Nephron progenitor cell (in vitro differentiated cells): ENCODE measurements at places on chromosomes 5 and 9.

DNA sequence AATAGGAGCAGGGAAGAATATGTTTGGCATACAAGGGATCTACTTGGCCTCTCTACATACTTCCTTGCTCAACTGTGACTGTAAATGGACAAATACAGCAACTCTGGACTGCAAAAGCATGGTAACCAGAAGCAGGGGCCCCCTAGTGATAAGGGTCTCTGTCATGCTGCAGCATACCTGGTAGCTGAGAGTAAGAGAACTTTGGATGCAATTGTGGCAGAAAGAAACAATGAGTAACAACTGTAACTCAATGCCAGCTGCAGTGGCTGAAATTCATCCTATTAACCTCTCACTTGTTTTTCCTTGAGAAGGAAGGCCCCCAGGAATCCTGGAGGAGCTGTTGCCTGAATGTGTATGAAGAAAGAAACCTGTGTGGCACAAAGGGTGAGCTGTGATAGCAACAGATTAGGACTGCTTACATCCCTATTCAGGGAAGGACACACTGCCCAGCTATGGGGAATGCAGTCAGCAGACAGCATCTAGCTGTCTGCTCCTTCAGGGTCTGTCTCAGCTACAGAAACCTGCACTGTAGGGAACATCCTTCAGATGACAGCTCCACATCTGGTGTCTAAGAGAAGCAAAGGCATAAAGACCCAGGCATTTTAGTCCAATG is 468.1 kb upstream of the ACTBL2 start:
- no peak for DNase-seq

DNA sequence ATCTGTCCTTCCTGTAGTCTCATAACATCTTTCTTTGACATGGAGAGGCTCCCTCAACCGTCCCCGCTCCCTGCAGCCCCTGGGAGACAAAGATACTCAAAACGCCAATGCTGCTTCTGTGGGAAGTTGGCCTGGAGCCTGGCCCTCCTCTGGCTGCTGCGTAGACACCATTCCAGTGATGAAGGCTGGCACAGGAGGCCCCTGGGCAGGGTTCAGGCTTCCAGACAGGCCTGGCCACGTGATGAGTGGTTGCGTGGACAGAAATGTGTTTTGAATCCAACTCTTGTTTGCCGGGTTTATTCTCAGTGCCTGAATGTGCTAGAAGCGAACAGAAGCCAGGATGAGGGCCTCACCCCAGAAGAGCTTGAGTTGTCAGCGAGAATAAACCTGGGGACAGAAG is 43.2 kb upstream of the NKX2-5 start:
- no peak for DNase-seq

DNA sequence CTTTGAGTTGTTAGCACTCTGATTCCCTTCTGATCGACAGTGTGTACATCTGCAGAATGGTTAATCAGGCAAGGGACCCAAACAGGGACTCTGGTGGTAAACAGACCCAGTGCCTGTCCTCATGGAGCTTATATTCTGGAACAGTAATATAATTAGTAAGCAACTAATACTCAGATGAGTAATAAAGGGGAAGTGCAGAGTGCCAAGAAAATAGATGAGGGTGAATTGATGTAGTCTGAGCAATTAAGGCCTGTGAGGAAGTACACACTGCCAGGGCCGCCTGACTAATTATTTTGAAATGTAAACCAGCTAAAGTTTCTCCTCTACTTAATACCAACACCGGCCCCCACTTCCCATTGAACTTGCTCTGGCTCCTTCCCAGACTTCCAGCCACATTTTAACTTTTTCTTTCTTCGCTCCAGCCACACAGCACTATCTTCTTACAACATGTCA is 4.2 kb downstream of the DHX29 start:
- DNase-seq = no peak

DNA sequence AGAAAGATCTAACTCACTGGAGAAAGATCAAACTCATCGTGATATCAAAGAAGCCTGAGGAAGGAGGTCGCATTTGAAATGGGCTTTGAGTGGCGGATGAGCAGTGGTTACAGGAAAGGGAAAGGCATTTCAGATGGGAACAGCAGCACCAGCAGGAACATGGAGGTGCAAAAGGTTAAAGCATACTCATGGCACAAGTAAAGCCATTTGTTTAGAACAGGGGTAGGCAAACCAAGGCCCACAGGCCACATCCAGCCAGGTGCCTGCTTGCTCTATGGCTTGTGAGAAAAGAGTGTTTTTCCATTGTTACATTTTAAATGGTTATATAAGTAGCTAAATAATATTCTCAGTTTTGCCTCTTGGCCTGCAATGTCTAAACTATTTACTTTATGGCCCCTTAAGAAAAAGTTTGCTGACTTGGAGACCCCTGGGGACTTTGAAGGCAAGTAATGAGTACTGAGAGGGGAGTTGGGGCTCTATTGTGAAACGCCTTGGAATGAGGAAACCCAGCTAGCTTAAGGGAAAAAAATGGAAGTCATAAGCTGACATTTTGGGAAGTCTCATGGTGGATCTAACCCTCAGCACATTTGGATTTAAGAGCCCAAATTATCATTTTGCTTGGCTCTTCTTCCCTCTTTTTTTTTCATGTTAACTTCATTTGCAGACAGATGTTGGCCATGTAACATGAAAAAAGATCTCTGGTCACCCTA is 211.1 kb downstream of the NR3C1 start:
- no peak for DNase-seq

DNA sequence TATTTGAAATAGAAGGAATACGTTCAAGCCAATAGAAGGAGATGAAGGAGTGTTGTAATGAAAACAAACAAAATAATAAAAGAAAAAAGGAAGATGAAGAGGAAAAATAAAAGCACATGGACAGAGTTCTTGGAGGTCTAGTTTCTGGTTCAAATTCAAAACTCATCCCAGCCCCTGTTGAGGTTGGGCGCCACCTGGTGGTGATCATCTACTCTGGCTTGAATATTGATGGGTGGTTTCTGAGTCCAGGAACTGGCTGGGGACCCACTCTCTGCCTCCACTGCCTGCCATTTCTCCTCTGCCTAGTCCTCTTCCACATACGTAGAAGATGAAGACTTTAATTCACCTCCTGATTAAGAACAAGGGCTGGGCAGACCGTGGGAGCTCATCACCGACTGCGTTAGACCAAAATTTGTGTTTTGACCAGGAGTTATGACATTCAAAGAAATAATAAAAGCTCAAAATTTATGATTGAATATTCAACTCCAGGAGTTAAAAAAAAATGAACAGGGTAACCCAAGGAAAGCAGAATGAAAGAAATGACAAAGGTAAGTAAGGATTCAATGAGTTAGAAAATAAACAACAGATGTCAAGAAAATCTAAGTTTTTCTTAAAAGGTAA is 99.0 kb upstream of the SLC1A3 start:
- DNase-seq = peak; percentile 80

- DNase-seq = no peak
Observed at GRCh38 chr5:78689540-78690252, 41.1 kb upstream of the LHFPL2 start.

DNA sequence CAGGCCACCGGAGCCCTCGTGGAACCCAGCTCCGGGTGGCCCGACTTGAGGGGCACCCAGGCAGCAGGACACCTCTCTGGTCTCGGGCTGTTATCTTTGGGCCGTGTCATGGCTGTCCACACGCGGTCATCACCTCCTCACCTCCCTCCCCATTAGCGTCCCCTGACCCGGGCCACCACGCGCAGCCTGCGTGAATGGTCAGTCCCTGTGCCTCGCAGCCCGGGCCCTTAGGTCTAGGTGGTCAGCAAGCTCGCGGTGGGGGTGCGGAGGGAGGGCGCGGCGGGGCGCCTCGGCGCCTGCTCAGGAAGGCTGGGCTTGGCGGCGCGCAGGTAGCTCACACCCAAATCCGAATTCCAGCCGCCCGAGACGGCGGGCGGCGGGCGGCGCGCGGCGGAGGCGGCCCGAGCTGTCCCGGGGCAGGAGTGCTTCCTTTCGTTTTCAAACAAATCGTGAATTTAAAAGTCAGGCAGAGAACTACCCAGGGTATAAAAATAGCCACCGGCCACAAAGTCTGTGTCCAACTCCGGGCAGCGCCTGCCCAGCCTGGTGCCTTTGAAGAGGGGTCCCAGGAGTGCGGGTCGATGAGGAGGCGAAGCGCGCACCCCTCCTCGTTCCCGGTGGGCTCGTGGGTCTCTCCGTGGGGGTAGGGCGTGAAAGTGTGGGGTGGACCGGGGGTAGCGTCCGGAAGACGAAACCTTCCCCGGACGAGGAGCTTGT is 1.0 kb upstream of the RXRA start:
- peak; percentile 59 for DNase-seq

- no peak for DNase-seq
Observed at GRCh38 chr5:431711-432050, 11.3 kb upstream of the EXOC3 start.

GRCh38 chr9:115944166-115944948 is 209.2 kb upstream of the PAPPA start:
- no peak for DNase-seq

- no peak for DNase-seq
Observed at GRCh38 chr9:113480612-113481011, 17.1 kb downstream of the RGS3 start.

DNA sequence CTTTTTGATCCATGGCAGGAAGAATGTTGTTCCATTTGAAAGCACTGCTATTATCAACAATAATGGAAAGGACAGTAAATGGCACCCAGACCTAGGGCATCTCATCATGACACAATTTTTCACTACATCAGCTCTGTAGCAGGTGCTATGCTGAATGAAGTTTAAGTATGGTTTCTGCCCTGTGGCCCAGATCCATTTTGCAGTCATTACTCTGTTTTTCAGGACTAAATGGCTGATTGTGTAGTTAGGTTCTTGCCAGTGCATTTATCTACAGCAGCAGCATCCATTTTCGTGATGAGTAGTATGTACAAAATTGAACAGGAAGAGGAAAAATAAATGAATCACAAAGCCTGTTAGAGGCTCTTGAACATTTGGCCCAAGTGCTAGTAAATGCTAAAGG is 270.5 kb upstream of the CD180 start:
- no peak for DNase-seq

GRCh38 chr5:5188376-5189050 is 48.4 kb downstream of the ADAMTS16 start:
- no peak for DNase-seq

DNA sequence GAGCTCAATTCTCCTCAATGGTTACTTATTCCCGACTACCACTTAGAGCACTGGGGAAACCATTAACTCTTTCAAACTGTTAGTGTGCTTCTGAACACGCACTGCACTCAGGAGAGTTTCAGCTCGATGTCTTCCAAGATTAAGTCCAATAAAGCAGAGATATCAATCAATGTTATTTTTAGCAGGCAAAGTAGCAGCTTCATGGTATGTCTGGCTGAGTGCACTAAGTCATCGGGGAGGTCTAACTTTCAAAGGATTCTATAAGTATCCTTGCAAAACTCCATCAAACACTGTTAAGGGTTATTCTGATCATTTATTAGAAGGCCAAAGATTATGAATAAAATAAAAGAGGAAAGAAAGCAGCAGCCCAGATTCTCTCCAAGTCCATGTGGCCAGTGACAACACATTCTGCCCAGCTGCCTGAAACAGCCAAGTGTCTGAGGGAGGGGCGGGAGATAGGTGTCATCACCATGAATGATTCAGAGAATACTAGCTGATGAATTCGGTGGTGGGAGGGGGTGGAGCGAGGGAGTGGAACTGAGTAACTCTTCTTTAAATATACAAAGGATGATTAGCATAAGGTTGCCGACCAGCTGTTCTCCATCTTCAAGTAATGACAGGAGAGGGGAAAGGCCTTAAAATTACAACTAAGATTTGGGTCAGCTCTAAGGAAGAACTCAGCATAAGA is 21.3 kb downstream of the NREP start:
- no peak for DNase-seq

- peak; percentile 29 for DNase-seq
Observed at GRCh38 chr9:128887914-128888350, 6.0 kb downstream of the LRRC8A start.

DNA sequence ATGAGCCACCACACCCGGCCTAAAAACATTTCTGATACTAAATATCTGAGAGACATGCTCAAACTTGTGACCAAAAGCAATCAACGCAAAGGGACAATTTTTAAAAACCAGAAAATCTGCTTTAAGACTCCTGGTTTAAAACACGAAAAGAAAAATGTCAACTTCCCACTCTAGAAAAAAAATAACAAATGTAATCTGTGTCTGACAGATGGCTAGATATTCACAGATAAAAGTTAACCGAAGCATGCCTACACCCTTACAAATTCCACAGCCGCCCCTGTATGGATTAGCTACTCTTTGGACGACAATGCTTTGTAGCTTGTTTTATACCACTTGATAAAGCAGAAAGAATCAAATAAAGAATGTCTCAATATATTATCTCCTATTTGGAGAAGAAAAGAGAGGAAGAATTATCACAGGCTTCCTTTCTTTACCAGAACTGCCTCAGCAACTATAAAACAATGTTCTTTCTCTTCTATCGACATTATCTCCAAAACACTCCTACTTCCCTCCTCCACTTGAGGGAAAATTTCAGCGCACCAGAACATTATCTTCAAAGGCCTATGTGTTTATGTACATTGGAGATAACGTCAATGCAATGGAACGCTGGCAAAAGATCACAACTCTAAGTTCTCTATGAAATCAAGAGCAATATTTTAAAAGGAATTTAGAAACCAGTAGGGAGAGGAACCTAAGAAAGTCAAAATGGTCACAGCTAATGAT is 26.2 kb downstream of the CEMIP2 start:
- DNase-seq = no peak

GRCh38 chr5:122674385-122674784 is 100.5 kb upstream of the SNX2 start:
- no peak for DNase-seq

DNA sequence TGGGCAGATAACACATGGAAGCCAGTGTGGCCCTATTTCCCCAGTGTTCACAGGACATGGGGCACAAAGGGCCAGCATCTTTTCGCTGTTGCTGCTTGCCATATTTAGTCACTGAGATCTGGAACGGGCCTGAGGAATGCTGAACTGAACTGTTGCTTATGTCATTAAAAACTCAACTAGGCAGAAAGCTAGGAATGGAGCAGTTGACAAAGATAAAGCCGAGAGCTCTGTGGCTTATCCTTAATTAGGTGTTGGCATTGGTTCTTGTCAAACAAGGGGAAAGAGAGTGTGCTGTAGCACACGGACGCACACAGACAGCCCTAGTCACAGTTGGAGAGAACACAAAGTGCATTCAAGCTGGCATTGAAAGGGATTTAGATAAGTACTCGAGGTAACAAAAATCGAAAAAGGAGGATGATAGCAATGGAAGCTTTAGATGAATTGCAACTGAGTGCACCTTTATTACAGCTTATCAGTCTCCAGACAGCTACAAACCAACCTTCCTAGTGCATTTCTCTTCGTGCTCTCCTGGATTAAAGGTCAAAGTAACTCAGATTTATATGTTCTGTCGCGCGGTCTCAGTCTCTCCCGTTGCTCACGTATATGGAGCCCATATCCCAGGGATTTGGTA is 450.2 kb upstream of the ZNF608 start:
- no peak for DNase-seq

GRCh38 chr5:173139631-173140030 is 4.7 kb upstream of the BNIP1 start:
- no peak for DNase-seq

DNA sequence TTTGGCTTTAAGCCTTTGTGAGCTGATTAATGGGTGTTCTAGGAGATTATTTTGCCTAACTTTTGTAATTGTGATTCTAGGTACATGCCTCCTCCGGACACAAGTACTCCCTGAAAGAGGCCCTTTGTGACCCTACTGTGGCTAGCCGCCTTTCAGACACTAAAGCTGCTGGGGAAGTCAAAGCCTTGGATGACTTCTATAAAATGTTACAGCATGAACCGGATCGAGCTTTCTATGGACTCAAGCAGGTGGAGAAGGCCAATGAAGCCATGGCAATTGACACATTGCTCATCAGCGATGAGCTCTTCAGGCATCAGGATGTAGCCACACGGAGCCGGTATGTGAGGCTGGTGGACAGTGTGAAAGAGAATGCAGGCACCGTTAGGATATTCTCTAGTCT is 13.6 kb downstream of the ITGA1 start:
- peak; percentile 8 for DNase-seq
